ENCODE measurements at places on chromosomes 4 and X.

- no peaks in the 10 kb centered on the region for H3K27me3 ChIP-seq
- no peak for DNase-seq
- no peak overlapping the region for H3K4me3 ChIP-seq
- H3K27ac ChIP-seq = no peak overlapping the region
- H3K4me1 ChIP-seq = no peaks in the 10 kb centered on the region
These were observed 24.4 kb downstream of the IGSF1 start for GRCh38 chrX:131264665-131265064.

GRCh38 chr4:79211490-79211889 lies 114.4 kb downstream of the NAA11 start:
- no peaks in the 10 kb centered on the region for H3K27me3 ChIP-seq
- H3K4me3 ChIP-seq = no peak overlapping the region
- no peaks in the 10 kb centered on the region for H3K4me1 ChIP-seq
- H3K27ac ChIP-seq = no peak overlapping the region
- no peak for DNase-seq

- peaks cover 18% of the 10 kb centered on the region for H3K4me1 ChIP-seq
- peak overlapping the region; percentile 75 for H3K27ac ChIP-seq
- no peak overlapping the region for H3K4me3 ChIP-seq
- DNase-seq = no peak
- no peaks in the 10 kb centered on the region for H3K36me3 ChIP-seq
These were observed 16.6 kb downstream of the CLCN4 start for GRCh38 chrX:10173331-10173900.

DNA sequence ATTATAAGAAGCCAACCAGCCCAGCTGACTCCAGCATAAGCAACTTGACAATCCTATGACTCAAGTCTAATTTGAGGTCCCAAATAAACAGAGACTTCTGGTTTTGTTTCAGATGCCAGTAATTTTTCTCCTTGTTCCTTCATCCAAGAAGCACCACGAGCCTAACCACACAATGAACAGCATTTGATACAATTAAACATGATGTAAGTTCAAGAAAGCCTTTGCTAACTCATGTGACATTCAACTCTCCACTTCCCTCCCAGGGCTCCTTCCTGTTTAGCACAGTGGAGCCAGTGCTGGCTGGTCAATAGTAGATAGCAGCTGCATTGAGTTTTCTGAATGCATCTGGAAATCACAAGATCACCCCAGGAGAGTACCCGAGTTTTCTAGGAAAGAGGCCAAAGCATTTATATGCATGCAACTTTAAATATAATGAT lies 206.3 kb downstream of the ARHGAP24 start:
- H3K27me3 ChIP-seq = no peaks in the 10 kb centered on the region
- H3K27ac ChIP-seq = no peak overlapping the region
- DNase-seq = no peak
- H3K4me1 ChIP-seq = peaks cover 7% of the 10 kb centered on the region
- H3K36me3 ChIP-seq = no peaks in the 10 kb centered on the region

- no peaks in the 10 kb centered on the region for H3K36me3 ChIP-seq
- H3K4me3 ChIP-seq = no peak overlapping the region
- peaks cover 6% of the 10 kb centered on the region for H3K4me1 ChIP-seq
- DNase-seq = peak; percentile 77
These were observed 4.5 kb downstream of the NALF2 start for GRCh38 chrX:69508610-69509009.

DNA sequence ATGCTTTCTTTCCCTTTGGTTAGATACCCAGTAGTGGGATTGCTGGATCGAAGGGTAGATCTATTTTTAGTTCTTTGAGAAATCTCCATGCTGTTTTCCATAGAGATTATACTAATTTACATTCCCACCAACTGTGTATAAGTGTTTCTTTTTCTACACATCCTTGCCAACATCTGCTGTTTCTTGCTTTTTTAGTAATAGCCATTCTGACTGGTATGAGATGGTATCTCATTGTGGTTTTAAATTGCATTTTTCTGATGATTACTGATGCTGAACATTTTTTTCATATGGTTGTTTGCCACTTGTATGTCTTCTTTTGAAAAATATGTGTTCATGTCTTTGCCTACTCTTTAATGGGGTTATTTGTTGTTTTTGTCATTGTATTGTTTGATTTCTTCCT lies 6.6 kb upstream of the AGA start:
- no peak for DNase-seq
- no peak overlapping the region for H3K27ac ChIP-seq
- no peaks in the 10 kb centered on the region for H3K36me3 ChIP-seq
- no peaks in the 10 kb centered on the region for H3K4me1 ChIP-seq

GRCh38 chrX:53717205-53717604 lies 30.7 kb upstream of the HUWE1 start:
- H3K27me3 ChIP-seq = no peaks in the 10 kb centered on the region
- H3K36me3 ChIP-seq = no peaks in the 10 kb centered on the region
- no peak overlapping the region for H3K4me3 ChIP-seq
- peaks cover 6% of the 10 kb centered on the region for H3K4me1 ChIP-seq
- H3K27ac ChIP-seq = no peak overlapping the region

DNA sequence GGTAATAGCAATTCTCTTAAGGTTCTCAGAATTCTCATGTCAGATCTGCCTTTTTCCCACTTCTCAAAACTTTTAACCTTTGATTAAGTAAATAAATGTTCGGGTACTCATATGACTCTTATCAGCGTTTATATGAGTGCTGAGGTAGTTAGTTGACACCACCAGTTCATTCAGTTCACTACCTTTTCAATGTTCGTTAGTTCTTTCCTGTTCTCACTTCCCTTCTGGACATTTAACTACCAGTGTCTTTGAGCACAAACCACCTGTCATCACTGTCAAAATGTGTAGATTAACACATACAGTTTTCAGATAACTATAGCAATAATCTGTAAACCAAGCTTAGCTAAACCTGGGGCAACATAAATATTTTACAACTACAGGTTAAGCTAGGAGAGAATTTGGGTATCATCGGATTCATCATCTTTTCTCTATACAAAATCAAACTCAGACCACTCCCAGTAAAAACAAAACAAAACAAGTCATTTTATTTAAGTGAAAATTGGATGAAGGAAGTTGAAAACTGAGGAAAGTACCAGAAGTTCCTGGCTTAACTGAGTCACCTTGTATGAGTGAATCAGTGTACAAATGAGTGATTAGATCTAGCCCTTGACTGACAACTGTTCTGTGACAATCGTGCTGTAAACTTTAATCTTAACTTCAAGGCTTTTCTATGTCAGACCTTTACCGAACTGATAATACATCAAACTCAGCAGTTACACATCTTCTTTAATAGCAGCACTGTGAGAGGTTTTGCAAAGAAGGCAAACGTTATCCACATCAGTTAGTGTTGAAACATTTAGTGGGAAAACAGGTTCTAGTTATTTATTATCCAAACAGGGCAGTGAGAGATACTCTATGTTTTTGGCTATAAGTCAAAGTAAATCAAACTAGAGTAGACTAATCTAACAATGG lies 41.9 kb downstream of the ARHGEF38 start:
- H3K36me3 ChIP-seq = no peaks in the 10 kb centered on the region
- H3K27me3 ChIP-seq = no peaks in the 10 kb centered on the region
- H3K4me3 ChIP-seq = no peak overlapping the region
- DNase-seq = no peak

- H3K4me3 ChIP-seq = no peak overlapping the region
- H3K27ac ChIP-seq = no peak overlapping the region
- peaks cover 9% of the 10 kb centered on the region for H3K4me1 ChIP-seq
- no peak for DNase-seq
- H3K27me3 ChIP-seq = no peaks in the 10 kb centered on the region
These were observed 55.5 kb downstream of the PJA1 start for GRCh38 chrX:69109706-69110105.

GRCh38 chrX:40749681-40750494 lies 14.5 kb upstream of the MED14 start:
- H3K4me3 ChIP-seq = no peak overlapping the region
- no peaks in the 10 kb centered on the region for H3K36me3 ChIP-seq
- H3K27ac ChIP-seq = no peak overlapping the region
- no peaks in the 10 kb centered on the region for H3K27me3 ChIP-seq

GRCh38 chr4:151567056-151567455 lies 158.1 kb downstream of the FHIP1A start:
- no peak for DNase-seq
- no peak overlapping the region for H3K4me3 ChIP-seq
- no peaks in the 10 kb centered on the region for H3K27me3 ChIP-seq

DNA sequence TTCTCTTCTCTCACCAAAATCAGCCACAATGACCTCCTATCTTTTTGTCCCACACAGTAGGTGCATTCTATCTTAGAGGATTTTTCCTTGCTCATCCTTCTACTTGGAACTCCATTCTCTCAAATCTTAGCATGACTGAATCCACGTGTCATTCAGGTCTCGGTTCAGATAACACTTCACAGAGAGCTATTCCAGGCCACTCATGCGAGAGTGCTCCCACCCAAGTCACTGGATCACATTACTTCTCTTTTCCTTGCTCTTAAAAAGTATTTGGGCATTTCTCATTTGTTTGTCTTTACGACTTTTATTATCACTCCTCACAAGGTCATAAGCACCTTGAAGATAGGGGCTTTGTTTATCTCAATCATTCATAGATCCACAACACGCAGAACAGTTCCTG lies 647.5 kb upstream of the TENM3 start:
- no peak overlapping the region for H3K27ac ChIP-seq
- H3K27me3 ChIP-seq = no peaks in the 10 kb centered on the region
- no peak overlapping the region for H3K4me3 ChIP-seq
- no peaks in the 10 kb centered on the region for H3K4me1 ChIP-seq
- no peak for DNase-seq
- H3K36me3 ChIP-seq = no peaks in the 10 kb centered on the region

GRCh38 chrX:5265324-5265850 lies 963.3 kb downstream of the NLGN4X start:
- no peaks in the 10 kb centered on the region for H3K4me1 ChIP-seq
- H3K27me3 ChIP-seq = no peaks in the 10 kb centered on the region
- H3K36me3 ChIP-seq = no peaks in the 10 kb centered on the region
- no peak overlapping the region for H3K4me3 ChIP-seq
- H3K27ac ChIP-seq = no peak overlapping the region
- no peak for DNase-seq

DNA sequence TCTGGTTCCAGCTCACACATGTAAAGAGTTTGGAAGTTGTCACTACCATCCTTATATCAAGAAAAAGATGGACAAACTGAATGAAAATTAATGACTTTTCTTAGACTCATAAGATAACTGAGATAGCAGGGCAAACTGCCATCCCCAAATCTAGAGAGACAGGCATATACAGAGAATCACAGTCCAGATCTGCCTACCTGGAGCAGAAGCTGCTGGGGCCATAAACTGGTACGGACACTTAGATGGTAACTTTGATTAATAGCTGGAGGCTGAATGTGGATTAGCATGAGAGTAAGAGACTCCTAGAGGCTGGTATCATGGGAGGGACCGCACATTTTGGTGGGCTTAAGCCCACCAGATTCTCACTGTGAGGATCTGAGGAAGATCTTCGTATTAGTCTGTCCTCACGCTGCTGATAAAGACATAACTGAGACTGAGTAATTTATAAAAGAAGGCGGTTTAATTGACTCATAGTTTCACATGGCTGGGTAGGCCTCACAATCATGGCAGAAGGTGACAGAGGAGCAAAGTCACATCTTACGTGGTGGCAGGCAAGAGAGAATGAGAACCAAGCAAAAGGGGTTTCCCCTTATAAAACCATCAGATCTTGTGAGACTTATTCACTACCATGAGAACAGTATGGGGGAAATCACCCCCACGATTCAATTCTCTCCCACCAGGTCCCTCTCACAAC lies 10.8 kb upstream of the POLA1 start:
- no peak for DNase-seq
- H3K27ac ChIP-seq = no peak overlapping the region
- no peak overlapping the region for H3K4me3 ChIP-seq
- no peaks in the 10 kb centered on the region for H3K36me3 ChIP-seq
- no peaks in the 10 kb centered on the region for H3K27me3 ChIP-seq

DNA sequence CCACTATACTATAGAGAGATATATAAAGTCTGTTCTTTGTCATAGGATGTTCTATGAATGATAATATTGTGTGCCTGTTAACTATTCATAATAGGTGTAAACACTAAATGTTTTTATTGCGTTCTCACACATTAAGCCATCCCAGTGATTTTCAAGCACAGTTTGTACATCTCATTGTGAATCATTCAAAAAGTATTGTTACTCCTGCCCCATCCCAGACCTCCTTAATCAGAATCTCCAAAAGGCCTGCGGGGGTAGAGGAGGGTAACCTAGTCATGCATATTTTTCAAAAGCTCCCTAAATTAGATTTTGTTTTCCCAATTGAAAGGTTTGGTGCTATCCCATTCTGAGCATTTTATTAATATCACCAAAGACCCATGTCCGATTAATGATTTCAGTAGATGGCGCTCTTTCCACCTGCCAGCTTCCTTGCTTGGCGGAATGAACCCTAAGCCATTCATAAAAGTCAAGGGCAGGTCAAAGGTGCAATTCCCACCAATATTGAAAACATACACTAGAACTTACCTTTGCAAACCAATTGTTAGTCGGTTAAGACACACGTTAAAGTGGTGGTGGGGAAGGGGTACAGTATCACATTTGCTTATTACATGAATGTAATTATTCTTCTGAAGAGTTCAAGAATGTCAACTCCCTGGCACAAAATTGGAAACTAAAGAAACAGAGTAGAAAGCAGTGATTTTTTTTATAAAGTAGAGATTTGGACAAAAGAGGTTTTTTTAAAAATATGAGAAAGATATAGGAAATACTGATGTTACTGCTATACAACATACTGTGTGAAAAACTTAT lies 5.8 kb upstream of the TET2 start:
- H3K27me3 ChIP-seq = no peaks in the 10 kb centered on the region
